Stimulated activated CD8-positive, alpha-beta memory T cell treated with anti-CD3 and anti-CD28 coated beads, Interleukin-7, amount 100 ng/mL, for 1 hour (primary cell): ENCODE measurements at places on chromosomes 16 and 17.

DNA sequence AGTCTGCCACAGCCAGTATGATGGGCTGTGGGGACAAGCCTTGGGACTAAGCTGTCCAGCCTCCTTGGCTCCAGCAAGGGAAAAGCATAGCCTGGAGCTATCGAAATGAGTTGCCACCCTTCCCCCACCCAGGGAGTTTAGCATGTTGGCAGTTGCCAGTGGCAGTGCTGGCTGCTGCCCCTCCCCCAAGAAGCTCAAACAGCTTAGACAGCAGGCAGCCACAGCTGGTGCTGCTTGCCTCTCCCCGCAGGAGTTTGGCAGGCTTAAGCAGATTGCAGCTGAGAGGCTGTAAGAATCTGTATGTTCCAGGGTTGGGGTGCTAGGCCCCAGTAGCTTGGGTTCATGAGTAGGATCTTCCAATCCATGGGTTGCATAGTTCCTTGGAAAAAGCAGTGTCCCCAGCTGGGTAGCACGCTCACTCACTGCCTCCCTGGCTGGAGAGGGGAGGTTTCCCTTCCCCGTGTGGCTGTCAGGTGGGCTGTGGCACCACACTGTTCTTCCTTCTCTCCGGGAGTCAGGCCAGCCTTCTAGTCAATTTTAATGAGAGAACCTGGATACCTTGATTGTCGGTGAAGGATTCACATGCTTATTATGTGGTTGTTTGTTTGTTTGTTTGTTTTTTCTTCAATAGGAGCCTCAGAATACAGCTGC, 506.1 kb downstream of the CDH11 start:
- no peak for DNase-seq

DNA sequence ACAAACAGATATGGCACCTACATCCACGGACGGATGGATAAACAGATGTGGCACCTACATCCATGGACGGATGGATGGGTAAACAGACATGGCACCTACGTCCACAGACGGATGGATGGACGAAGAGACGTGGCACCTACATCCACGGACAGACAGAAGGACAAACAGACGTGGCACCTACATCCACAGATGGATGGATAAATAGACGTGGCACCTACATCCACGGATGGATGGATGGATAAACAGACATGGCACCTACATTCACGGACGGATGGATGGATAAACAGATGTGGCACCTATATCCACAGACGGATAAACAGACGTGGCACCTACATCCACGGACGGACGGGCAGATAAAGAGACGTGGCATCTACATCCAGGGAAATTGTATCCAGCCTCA, 45.6 kb downstream of the TIMM22 start:
- no peak for DNase-seq

- no peak for DNase-seq
Measured at GRCh38 chr17:44792276-44792675, 33.5 kb downstream of the ADAM11 start.

- no peak for DNase-seq
Measured at GRCh38 chr17:4492721-4493561, 5.7 kb upstream of the SPNS2 start.

- DNase-seq = peak; percentile 41
Measured at GRCh38 chr17:45147581-45148182, 593 bp upstream of the HEXIM1 start.

GRCh38 chr16:56262148-56262547, 70.9 kb downstream of the GNAO1 start:
- DNase-seq = no peak

DNA sequence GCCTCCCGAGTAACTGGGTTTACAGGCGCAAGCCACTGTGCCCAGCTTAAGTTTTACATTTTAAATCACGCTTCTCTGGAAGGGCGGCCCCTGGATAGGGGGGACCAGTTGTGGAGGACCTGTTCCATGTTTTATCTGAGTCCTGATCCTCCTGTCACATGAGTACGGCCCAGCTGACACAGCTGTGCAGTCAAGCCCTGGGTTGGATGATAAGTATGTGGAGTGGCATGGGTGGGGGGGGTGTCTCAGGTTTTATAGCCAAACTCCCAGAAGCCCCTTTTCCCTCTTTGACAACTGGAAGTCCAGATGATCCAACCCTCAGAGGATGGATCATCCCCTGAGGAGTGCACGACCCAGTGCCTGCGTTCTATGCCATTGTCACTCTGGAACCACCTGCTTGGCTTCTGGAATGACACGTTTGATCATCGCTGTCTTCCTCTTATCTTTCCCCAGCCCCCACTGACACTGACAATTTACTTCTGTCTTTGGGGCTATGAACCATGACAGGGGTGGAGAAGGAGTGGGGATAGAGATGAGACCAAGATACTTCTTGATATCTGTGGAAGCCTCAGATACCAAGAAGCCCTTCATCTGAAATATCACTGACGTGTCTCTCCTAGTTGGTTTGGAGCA, 191.2 kb downstream of the MSI2 start:
- DNase-seq = no peak

DNA sequence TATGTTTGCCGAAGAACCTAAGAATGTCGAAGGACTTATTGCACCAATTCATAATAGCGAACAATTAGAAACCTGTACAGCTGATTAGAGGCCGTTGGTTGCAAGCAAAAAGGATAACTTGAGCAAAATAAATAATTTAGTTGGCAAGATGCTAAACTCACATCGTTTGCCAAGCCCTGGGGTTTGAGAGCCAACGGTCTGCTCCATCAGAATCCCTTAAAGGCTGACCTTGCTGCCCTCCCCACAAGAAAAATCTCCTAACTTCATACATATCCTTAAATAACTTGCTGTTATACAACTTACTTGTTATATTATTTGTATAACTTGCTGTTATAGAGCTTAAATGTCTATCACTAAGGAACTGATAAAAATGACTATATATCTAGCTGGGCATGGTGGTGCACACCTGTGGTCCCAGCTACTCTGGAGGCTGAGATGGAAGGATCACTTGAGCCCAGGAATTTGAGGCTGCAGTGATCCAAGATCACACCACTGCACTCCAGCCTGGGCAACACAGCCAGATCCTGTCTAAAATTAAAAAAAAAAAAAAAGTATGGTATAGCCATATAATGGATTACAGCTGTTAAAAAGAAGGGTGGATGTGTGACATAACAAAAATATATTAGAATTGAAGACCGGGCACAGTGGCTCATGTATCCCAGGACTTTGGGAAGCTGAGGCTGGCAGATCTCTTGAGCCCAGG, 1.9 kb upstream of the TRIM37 start:
- no peak for DNase-seq

GRCh38 chr17:80826955-80827645, 164.5 kb upstream of the CHMP6 start:
- DNase-seq = no peak

GRCh38 chr16:15876503-15876902, 11.9 kb downstream of the CEP20 start:
- no peak for DNase-seq

DNA sequence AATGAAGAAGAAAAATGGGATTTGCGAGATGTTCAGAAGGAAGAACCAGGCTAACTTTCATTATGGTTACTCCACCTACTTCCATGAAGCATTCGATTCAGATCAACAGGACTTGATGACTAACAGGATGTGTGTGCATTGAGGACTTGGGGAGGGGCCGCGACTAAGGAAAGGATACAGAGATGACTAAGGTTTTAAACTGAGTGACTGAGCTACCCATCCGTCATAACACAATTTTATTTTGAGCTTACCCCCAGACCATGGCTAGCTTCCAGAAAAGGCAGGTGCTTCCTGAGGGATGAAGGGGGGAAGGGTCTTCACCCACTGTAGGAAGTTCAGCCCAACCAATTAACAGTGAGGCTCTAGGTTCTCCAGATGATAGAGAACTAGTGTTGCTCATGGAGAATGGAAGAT, 2.5 kb upstream of the CDYL2 start:
- DNase-seq = no peak

- no peak for DNase-seq
Measured at GRCh38 chr16:12646098-12646489, 157.6 kb downstream of the CPPED1 start.

DNA sequence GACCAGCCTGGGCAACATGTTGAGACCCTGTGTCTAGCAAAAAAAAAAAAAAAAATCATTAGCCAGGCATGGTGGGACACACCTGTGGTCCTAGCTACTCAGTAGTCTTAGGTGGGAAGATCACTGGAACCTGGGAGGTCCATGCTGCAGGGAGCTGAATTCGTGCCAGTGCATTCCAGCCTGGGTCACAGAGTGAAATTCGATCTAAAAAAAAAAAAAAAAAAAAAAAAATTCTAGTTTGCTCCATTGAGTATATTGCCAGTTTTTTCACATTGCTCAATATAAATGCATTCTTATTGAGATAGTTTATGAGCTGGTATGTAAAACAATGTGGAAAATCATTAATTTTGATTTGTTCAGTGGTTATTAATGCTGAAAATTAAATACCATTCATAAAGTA, 52.0 kb downstream of the ABHD15 start:
- DNase-seq = no peak
